ENCODE measurements at places on chromosomes 7 and 10.
A peak's percentile ranks its signal among the peaks of the same experiment; 100 is the strongest.

DNA sequence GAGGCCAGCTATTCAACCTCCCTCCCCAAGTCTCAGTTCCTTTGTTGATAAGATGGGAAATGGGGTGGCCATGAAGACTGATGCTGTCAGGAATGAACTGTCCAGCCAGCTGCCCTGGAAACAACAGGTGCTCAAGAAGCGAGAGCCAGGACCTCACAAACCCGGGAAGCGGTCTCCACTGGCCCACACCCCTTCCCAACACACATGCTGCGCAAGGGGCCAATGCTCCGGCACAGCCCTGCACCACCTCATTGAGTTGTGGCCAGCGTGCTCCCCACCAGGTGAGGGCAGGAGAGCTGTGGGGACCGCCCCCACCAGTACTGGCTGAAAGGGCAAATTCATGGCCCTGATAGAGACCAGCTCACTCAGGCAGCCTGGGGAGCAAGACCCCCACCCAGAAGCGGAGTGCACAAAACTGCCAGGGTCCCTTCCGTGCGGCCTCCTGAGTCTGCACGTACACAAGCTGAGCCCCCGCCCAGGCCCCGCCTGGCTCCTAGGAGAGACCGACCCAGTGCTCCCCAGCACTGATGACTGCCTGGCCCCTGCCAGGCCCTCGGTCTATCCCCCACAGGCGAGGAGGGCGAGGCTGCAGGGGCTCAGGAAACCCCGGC is 216.6 kb downstream of the MAD1L1 start:
- no peak for DNase-seq

DNA sequence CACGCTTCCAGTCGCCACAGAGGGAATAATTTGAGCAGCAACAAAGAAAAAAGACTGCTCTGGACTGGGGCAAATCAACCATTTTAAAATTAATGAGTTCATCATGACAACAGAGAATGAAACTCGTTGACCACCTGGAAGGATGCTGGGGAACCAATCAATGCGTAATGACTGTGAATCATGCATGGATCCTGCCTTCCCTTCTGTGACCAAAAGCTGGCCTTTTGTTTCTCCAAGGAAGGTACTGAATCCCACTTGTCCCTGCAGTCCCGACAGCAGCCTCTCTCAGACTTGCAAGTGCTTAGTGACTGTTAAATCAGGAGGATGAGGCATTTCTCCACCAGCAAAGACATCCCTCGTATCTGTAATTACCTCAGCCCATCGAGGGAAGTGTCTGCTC is 68.0 kb upstream of the TNS3 start:
- no peak for DNase-seq

DNA sequence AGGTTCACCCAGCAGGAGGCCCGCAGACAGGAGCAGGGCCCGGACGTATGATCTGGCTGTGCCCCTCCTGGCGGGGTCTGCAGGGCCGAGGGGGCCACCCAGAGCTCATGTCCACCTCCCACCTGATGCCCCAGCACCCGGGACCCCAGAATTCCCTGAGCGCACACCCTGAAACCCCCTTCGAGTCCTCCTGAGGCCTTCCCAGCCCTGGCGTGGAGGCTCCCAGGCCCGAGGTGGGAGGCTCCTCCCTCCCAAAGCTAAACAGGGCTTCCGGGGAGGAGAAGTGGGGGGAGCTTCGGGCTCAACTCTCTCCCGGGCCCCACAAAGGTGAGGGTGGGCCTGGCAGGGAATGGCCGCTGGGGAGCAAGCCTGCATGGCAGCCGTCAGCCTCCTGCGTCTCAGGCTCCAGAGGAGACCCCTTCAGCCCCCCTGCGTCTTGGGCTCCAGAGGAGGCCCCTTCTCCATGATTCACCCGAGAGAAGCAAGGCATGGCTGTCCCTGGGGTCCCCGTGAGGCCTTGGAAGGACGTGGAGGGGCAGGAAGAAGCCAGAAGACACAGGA is 30.2 kb downstream of the MICALL2 start:
- no peak for DNase-seq

DNA sequence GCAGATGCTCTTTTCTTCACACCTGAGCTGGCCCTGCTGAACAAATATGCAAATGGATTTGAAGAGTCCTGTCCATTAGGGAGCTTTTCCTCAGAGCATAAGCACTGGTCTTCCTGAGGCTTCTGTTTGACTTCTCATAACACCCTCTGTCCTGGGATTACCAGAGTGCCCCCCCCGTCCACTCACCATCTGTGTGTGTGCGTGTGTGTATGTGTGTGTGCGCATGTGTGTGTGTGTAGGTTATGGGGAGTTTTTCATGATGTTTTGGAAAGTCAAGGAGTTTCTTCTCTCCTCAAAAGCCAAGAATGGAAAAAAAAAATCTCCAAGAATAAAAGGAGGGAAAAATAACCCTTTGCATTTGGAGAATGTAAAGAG is 57.7 kb upstream of the COMTD1 start:
- no peak for DNase-seq

DNA sequence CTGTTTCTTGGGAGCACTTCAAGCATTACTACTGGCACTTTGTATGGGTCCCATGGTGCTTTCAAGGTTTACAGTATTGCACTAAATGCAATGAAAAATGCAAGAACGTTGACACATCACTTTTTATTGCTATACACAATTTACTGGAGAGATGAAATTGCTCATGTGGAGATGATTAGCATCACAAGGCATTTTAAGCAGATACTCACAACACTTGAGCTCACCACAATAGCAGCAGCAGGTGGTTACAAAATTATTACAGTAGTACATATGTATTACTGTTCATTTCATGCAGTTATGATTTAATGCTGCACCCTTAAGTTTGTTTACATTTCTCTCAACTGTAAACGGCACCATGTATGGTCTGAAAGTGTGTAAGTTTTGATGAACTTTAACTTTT is 537.7 kb downstream of the GRM8 start:
- DNase-seq = no peak

DNA sequence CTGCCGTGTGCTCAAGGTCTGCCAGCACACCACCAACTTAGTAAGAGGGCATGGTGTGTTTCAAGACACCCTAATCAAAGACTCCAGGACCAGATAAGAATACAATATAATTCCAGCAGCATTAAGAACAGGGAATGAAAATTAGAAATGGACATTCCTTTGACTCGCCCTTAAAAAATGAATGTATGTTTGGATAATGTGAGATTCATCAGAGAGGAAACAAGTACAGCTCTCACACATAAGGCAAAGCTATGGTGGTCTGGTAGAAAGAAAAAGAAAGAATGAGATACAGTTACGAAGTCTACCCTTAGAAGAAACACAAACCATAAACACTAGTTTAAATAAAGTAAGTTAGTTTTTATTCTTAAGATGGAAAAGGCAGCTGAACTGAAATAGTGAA is 174.8 kb upstream of the ANK3 start:
- DNase-seq = no peak

GRCh38 chr7:45389073-45389872 is 184.9 kb upstream of the ADCY1 start:
- no peak for DNase-seq

- DNase-seq = no peak
Measured at GRCh38 chr10:86265236-86265894, 101.2 kb downstream of the GRID1 start.

DNA sequence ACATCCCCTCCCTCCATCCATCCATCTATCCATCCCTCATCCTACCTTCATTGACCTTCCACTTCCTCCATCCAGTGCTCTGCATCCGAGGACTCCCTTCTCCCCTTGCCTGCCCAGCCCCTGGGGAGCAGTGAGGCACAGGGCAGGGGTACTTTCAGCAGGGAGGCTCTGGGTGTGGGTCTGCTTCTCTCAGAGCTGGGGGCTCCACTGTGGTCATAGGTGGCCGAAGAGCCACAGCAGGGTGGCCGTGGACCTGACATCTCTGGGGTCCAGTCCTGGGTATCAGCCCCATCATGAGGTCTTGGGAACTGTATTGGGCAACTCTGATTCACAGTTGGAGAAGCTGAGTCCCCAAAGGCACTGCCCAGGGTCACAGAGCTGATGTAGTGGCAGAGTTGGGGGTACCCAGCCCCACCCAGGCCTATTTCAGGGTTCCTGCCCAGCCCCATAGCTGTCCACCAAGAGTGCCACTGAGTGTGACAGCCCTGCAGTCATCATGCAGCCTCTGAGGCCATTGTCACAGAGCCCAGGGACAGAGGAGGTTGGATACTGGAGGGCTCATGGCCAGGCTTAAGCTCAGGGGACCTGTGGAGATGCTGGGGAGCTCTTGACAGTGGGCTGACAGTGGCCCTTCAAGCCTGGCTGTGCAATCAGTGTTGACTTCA is 35.3 kb upstream of the DPYSL4 start:
- no peak for DNase-seq

DNA sequence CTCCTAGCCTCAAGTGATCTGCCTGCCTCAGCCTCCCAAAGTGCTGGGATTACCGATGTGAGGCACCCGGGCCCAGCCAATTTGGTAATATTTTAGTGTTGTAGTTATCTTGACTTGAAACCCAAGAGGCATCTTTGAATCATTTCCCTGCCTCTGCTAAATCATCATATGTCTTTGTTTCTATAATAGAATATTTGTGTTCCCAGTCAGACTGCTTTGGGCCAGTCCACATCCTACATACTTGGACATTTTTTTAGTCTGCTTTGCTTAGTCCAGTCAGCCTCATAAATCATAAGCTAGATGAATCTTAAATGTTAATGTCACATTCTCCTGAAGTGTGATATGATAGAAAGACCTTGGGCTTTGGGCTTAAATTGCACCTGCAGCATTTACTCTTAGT is 5.9 kb downstream of the STAM start:
- no peak for DNase-seq

- no peak for DNase-seq
Measured at GRCh38 chr7:130875265-130875741, 141.3 kb upstream of the KLF14 start.

- DNase-seq = no peak
Measured at GRCh38 chr7:131905471-131905973, 349.1 kb upstream of the PODXL start.

- no peak for DNase-seq
Measured at GRCh38 chr7:56483153-56483552, 366.9 kb upstream of the NUPR2 start.

GRCh38 chr7:24715171-24715570 is 42.1 kb downstream of the GSDME start:
- DNase-seq = no peak

- DNase-seq = no peak
Measured at GRCh38 chr7:5183155-5183554, 6.9 kb upstream of the WIPI2 start.

GRCh38 chr7:92135052-92135889 is 994 bp upstream of the CYP51A1 start:
- DNase-seq = peak; percentile 58

DNA sequence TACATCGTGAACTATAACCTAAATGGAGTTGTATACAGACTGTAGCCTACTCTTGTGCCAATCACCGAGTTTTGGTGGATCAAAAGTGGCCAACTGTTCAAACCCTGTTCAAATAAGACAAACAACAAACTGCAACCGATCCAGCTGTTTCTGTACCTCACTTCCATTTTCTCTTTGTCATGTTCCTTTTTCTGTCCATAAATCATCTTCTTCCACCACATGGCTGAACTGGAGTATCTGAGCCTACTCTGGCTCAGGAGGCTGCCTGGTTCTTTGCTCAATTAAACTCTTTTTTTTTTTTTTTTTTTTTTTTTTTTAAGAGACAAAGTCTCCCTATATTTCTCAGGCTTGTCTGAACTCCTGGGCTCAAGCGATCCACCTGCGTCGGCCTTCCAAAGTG is 59.0 kb upstream of the NPVF start:
- DNase-seq = no peak

DNA sequence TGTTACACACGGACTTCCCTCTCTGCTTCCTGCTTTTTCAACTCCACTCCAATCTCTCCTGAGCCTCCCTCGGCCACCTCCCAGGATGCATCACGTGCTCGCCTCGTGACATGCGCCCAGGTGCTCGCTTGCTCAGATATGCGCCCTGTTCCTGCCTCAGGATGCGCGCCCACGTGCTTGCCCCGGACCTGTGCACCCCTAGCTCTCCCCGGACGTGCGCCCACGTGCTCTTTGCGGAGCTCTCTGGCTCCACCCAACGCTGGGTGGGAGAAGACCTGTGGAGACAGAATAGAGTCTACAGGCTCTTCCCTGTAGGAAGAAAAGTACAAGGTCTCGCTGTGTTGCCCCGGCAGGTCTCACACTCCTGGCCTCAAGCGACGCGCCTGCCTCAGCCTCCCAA is 23.1 kb downstream of the PARD3 start:
- DNase-seq = no peak

DNA sequence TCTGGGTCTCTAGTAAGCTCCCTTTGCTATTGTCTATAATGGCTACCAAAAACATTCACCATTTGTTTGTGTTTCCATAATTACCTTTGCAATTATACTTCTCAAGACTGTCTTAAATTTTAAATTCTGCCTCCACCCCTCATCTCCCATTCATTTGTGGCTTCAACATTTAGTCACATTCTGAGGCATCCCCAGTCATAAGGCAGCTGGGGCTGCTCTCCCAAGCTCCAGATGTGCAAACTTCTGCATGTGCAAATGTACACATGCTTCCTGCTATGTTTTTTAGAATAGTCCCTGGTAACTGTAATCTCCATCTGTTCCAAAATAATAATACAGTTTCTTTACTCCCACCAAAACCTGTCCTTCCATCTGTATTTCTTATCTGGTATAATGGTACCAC is 97.3 kb downstream of the CDK6 start:
- no peak for DNase-seq

DNA sequence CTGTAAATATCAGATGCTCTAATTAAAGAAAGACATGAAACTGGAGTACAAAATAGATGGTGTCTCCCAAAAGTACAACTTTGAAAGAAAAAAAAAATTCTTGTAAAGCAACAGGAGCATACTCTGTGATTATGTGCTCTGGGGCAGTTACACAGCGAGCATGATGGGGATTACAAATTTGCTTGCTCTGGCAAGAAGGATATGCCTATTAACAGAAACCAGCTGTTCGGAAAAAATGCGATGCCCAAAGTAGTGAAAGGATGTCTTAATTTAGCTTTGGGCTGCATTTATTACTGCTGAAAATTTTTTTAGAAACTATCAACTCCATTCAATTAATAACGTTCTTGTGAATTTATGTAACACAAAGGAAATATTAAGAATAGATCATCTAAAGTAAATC is 256.9 kb upstream of the TPK1 start:
- DNase-seq = peak; percentile 35

DNA sequence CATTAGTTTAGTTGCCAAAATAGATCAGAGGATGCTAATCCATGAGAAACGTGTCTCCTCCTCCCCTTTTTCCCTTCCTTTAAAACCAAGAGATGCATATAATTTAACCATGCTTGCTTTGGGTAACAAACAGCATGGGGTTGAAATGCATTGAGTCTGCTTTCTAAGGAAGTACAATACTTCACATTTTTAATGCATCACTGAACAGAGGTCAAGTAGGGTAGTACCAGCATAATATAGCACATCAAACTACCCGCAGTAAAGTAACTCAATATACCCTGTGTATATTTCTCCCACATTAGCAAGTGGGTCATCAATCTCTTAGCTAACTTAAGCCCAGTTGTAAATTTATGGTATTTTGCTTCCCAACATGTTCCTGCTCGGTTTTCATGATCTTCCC is 239.3 kb upstream of the SEMA3C start:
- DNase-seq = no peak

DNA sequence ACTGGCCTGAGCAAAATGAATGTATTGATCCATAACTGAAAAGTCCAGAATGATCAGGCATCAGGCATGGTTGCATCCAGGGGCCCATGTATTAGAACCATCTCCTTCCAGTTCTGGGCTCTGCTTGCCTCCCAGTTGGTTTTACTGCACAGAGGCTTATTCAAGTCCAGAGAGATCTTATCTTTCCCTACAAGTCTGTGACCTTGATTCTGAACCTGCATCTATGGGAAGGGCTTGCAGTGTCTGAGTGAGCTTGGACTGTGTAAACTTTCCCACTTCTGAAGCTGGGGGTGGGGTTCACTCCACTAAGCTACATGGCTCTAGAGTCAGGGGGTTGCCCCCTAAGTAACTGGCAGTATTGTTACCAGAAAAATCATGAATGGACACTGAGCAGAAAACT is 136.2 kb downstream of the TCF7L2 start:
- DNase-seq = no peak

Measured in NCI-H1694 treated with DMSO at 0.1 percent for 48 hours (cell line).